Suppressor macrophage treated with lipopolysaccharide for 1 hour (primary cell): ENCODE measurements at places on chromosomes 3 and 15.

- no peak for DNase-seq
These were observed 49.8 kb downstream of the MBNL1 start for GRCh38 chr3:152318512-152318911.

DNA sequence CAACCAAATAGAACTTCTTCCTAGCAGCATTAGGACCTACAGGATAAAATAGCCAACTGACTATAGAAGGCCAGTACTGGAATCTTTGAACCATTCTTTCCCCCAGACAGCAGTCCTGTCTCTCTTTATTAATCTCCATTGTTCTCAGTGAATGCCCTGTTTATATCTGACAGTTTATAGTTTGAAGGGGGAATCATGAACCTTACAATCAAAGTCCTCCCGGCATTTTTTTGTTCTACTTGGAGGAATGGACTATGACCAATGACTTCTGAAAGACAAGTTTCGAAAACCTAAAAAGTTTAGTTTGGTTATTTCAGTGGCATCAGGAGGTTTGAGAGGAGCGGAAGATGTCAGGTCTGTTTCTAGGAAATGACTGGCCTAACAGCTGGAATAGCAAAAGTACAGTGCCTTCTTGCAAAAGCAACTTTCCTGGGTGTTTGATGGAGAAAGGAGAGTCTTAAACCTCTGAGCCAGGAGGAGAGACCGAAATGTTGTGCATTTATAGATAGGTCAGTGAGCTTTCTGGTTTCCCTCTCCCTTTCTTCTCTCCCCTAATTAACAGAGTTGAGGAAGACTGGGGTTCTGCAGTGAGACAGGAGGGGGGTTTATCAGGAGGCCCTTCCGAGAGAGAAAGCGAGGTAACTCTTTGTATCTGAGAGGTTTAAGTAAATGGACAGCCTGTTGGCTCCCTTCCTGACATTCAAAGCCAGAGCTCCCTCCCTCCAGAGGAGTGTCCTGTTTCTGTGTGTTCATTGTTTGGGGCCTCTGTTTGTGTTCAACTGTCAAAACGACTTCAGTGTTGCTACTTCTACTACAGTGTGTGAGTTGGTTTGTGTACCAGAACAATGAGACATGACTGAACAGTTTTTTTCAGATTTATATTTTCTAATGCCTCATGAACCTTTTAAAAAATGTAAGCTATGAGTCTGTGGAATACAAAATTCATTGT lies 383.0 kb upstream of the RARB start:
- DNase-seq: no peak

DNA sequence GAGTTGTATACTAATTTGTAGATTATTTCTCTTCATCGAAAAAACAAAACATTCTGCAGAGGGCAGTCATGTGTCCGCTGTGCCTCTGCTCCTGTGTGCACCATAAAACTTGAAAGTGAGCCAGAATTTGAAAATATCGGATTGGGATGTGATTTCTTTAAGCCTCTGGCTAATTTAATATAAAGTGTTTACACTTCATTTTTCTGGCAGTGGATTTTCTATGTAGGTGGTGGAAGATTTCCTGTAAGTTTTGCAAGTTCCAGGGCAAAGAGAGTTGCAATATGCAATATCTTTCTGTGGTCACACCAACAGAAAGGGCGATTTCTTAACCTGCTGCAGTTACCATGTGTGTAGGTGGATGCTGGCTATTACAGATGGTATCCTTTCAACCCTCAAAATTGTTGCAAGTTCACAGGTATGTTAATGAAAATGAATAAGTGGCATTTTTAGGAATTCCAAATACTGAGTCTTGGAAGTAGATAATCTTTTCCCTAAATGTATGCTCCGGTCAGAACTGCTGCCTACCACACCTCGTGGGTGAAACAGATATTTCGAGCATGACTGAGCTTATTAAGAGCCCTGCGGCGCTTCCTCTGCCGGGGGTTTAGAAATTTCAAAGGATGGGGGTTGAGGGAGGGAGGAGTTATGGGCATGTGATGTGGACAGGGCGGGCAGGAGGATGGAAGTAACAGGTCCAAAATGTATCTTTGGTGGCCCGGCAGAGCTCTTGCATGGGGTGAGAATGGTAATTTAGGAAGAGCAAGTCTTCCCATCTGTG lies 134.0 kb downstream of the PGPEP1L start:
- DNase-seq: peak; percentile 77

DNA sequence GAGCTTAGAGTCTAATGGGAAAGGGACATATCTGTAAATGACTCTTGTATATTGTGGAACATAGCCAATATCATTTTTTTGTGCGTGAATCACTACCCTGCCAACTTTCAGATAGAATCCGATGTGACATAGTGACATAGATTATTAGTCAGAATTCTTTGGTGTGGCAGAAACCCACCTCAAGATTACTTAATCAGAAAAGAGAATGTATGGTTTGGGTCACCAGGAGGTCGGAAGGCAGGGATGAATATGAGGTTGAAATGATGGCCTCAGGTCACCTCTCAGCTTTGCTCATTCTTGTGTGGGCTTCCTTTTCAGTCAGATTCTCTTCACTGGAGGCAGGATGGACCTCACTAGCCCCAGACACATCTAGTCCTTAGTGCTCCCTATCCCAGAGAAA lies 41.4 kb downstream of the SNAPC5 start:
- no peak for DNase-seq

DNA sequence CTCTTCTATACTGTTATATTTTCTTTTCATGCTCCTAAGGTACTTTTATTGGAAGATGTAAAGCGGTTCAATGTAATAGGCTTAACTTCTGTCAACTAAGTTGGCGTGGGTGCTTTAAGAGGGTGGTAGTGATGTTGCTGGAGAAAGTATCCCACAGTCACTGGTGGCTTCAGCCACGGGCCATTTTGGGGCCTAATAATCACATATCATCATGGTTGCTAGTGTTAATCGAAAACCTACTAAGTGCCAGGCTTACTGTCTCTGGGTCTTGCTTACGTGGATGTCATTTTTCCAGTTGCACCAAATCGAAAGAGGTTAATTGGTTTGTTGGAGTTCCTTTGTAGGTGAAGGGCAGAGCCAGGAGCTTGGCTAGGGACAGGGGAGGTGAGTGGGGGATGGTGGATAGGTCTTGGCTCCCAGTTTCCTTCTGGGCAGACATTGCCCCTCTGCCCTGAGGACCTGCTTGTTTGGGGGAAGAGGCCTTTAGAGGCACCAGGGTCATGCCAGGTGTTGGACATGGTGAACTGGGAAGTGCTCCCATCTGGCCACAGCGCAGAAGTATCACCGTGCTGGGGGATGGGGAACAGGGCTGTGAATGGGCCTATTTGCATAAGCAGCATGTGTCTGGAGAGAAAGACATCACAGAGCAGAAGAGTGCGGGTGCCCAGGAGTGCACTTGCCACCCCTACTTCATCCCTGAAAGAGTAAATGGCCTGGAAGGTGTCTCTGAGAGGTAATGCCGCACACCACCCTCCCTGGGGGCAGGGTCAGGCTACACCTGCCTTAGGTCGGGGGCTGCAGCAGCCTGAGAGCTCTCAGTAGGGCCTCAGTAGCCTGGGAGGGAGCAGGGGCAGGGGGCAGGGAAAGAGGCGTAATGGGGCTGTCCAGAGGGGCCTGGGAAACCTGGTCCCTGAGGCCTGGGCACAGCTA lies 62.4 kb upstream of the POLG start:
- no peak for DNase-seq

DNA sequence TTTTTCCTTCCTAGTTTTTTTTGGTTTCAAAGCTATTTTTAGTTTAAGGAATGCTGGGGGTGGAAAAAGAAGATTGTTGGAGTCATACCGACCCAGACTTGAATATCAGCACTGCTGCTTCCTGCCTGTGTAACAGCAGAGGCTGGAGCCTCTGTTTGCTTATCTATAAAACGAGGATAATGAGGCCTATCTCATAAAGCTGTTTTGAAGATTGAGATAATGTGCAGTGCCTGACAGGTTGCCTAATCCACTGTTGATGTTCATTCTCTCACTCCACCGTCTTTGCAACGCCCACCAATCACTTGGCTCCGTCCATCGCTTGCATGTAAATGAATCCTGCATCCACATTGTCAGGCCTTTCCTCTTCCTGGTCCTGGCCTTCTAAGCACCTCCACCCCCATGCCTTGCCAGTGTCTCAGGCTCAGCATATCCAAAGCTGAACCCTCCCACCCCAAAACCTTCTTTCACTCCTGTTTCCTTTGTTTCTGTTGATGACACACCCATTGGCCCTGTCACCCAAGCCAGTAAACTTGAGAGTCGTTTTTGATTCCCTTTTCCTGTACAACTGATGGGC lies 94.9 kb downstream of the MEX3B start:
- DNase-seq: no peak

- no peak for DNase-seq
These were observed 32.2 kb upstream of the LACTB start for GRCh38 chr15:63089260-63090043.

DNA sequence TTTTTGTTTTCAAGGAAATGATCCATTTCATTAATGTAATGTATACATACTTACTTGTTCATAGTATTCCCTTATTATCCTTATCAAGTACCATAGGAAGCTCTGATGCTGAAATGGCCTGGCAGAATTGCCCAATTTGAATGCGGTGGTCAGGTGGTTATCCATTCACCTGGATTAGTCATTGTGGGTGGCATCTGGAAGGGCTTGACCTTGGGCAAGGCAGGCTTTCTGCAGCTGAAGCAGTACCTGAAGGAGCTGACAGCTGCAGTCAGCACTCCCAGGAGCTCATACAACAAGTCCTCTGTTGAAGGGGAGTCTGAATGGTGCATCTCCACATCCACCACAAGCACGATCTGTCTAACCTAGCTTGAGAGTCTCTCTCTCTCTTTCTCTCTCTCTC lies 12.2 kb upstream of the IQCF5 start:
- no peak for DNase-seq

GRCh38 chr3:170321321-170322034 lies 36.0 kb upstream of the SKIL start:
- peak; percentile 34 for DNase-seq

GRCh38 chr3:173622166-173622565 lies 224.6 kb downstream of the NLGN1 start:
- DNase-seq: no peak
